ENCODE measurements at places on chromosomes 5 and 9.

DNA sequence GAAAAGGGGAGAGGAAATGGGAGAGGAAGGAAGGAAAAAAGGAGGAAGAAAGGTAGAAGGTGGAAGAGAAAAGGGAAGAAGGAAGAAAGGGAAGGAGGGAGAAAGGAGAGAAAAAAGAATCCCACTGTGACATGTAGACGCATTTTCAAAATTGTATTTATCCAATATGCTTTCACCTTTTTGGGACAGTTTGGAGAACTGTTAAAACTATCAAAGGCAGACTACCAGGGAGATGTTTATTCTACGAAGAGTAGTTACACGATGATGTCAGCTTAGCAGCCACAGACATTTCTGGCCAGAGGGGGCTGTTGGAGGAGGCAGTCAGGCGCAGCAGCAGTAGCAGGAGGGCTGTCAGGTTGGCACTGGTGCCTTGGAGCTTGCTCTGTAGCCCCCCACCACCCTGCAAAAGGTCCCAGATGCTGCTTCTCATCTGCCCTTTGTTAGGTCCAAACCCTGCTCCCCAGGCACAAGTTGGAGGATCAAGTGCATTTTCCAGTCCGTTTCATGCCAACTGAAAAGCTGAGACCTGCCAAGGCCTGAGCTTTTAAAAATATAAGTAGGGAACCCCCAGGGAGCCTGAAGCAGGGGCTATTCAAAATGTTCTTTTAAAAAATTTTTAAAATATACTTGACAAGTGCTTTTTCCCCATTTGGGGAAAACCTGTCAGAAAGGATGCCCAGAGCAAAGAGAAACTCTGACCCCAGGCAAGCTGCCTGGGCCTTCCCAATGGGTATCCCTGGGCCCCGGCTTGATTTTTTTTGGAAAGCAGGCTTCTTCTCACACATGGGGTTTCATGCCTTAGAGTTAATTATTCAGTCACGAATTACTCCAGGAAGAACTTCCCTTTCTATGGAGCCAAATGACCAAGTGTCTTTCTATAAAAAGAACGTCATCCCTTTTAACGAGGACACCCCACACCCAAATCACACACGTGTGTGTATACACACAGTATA lies 203.3 kb downstream of the SLIT3 start:
- DNase-seq: no peak

- DNase-seq: peak; percentile 82
These were observed 52.6 kb downstream of the GNA14 start for GRCh38 chr9:77595426-77596095.

GRCh38 chr5:147675168-147675567 lies 107.4 kb downstream of the JAKMIP2 start:
- no peak for DNase-seq

DNA sequence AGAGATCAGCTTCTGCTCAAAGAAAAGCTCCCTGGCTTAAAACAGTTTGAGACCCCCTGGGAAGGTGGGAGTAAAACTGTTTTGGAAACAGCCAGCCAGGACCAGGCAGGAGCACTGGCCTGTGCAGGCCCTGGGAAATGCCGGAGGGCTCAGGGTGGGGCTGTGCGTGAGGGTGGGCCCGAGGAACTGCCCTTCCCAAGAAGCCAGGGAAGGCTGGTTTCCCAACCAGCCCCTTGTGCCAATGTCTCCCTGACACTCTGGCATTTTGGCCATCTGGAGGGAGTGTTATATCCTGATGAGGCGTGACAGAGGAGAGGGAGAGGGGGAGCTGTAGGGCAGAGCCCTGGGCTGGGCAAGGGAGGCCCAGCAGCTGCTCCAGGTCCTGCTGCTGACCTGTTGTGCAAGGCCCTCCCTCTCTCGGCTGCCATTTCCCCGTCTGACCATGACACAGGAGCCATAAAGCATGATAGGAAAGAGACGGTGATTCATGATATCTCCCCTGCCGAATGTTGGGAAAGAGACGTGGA lies 16.1 kb downstream of the OLFML2A start:
- DNase-seq: peak; percentile 75

DNA sequence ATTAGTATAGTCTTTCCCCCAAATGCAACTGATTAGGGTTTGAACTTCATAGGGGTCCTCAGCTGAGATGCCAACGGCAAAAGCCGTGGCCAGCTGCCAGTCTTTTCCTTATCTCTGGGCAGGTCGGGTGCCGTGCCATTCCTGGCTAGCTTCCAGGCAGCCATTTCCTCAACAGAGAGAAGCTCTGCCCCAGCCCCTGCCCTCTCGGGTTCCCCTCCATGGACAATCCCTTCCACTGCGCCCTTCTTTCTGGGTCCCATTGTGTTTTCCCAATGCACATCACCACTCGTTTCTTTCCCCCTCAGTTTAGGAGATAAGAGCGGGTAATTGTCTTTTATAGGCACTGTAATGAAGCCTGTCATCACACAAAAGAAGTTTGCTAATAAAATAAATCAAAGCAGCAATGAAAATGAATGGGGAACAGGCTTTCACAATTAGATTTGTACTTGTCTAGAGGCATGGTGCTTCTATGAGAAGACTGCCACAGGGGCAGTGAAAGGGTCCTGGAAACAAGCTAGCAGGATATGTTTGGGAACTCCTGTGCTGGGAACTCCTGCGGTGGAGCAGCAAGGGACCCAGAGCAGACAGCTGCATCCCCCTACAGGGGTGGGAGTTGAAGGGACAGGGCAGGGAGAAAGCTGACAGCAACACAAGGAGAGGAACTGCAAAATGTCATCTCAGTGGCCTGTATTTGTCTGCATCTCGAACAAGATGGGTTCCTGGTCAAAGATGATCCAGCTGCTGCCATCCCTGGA lies 48.0 kb upstream of the SAP30L start:
- no peak for DNase-seq

GRCh38 chr9:113578882-113579282 lies 115.4 kb downstream of the RGS3 start:
- peak; percentile 91 for DNase-seq

DNA sequence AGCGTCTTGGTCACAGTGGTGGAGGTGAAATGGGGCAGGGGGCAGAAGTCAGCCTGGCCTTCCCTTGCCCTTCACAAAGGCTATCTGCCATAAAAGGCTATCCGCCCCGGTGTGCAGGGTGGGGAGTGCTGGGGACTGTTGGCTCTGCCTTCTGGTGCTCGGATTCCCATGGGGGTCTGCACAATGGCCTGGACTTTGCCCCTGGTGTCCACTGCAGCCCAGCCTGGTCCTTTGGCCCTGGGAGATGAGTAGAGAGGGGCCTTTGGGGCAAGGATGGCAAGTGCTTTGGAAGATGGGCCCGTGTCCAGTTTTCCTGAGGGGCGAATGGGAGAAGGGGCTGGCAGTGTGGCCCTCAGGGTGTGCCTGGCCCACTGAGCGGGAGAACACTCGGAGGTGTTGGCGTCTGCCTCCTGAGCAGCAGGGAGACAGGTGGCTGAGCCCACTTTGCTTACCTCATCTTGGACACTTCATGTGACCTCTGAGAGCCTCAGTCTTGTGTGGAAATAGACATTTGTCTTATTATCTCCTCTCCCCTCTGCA lies 69.9 kb downstream of the HSPA4 start:
- DNase-seq: no peak

DNA sequence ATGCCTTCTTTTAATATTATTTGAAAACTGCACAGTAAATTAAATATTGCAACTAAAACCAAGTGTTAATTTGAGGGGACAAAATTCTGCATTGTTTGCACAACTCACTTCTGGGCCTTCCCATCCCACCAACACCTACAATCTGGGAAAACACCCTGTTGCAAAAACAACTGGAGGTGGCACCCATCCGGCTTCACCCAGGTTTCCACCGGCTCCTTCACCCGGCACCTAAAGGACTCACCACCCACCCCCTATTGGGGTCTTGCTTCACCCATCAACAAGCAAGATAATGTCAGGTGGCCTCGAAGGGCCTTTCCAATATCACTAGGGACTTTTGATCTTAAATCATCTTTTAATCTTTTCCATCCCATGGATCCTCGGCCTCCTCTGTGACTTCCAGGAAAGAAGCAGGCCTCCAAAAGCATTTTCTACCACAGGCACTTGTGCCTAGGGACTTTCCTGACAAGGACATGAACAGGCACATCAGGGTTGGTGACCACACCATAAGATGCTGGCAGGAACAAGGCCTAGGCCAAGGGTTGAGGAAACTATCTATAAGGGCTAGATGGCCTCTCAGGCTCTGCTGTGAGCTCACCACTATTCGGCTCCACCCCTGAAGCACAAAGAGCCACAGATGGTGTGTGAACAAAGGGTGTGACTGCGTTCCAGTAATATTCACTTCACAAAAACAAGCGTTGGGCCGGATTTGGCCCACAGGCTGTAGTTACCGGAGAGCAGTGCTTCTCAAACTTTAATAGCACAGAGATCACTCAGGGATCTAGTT lies 205.1 kb downstream of the AUH start:
- no peak for DNase-seq

Measured in cardiac muscle cell (in vitro differentiated cells and primary cell).